ENCODE measurements at places on chromosomes 2 and 18. TPM values are rescaled to one million over a fixed set of nuclear protein-coding genes. Genes with fewer than 3 reads are reported as not detected.

The NXPH2 gene
- not detected for total RNA-seq

The TLX2 gene
- total RNA-seq: 0.94 TPM

The GPR45 gene
- not detected for total RNA-seq

The NDUFV2 gene
- total RNA-seq: 552 TPM

The CACNB4 gene
- total RNA-seq: 0.19 TPM

GRCh38 chr2:25386971-25387875 lies 45.5 kb upstream of the DNMT3A start:
- H3K4me1 ChIP-seq: peaks cover 3% of the 10 kb centered on the region
- DNase-seq: no peak
- no peaks in the 10 kb centered on the region for H3K27me3 ChIP-seq
- peaks cover 3% of the 10 kb centered on the region for H3K36me3 ChIP-seq

DNA sequence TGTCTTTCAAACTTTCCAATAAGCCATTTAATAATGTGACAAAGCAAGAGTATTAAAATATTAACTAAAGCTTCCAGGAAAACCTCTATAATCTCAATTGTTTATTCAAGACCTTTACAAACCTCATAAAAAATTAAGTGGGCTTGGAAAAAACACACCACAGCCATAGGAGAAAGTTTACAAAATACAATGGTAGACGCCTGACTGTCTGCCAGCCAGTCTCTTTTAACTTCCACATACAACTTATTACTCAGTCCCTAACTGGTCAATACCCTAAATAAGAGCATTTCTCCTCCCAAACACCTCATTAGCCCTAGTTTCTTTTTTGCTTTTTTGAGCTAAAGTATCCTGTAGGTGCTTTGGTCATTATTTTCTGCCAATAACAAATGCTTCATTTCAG lies 247.4 kb upstream of the CYP26B1 start:
- H3K4me3 ChIP-seq: no peak overlapping the region
- H3K27me3 ChIP-seq: no peaks in the 10 kb centered on the region
- peaks cover 14% of the 10 kb centered on the region for H3K36me3 ChIP-seq
- no peak for DNase-seq
- no peaks in the 10 kb centered on the region for H3K4me1 ChIP-seq

- H3K27ac ChIP-seq: no peak overlapping the region
- H3K27me3 ChIP-seq: peaks cover 9% of the 10 kb centered on the region
- H3K4me3 ChIP-seq: no peak overlapping the region
- no peak for DNase-seq
Observed at GRCh38 chr2:138732651-138733050, 47.5 kb downstream of the NXPH2 start.

DNA sequence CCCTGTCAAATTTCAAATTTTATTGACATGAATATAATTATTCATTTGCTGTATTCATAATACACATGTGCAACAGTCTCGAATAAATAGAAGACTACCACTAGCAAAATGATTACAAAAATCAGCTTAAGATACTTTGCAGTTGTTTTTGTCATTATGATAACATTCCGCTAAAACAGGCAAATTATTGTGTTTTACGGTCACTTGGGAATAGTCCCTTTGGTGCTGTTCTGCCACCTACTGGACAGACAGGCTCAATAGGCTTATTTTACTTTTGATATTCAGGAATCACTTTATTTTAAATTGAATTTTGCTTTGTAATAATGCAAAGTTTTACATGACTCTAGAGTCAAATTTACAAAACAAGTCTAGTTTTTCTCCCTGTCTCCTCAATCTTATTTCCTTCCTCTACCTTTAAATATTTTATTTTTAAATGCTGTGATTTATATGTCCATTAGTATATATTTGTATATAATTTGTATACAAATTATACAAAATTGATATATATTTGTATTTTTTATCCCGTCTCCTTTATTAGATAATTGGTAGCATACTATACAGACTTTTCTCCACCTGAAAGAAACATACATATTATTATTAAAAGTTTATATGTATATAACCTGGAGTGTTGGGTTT lies 456.3 kb downstream of the DLGAP1 start:
- H3K36me3 ChIP-seq: no peaks in the 10 kb centered on the region
- H3K4me3 ChIP-seq: no peak overlapping the region
- no peak overlapping the region for H3K27ac ChIP-seq
- H3K27me3 ChIP-seq: peaks cover 7% of the 10 kb centered on the region

- no peak overlapping the region for H3K27ac ChIP-seq
- peaks cover 31% of the 10 kb centered on the region for H3K4me1 ChIP-seq
- no peaks in the 10 kb centered on the region for H3K27me3 ChIP-seq
- no peak overlapping the region for H3K4me3 ChIP-seq
- H3K36me3 ChIP-seq: no peaks in the 10 kb centered on the region
Observed at GRCh38 chr2:222878877-222879603, 18.2 kb downstream of the ACSL3 start.

DNA sequence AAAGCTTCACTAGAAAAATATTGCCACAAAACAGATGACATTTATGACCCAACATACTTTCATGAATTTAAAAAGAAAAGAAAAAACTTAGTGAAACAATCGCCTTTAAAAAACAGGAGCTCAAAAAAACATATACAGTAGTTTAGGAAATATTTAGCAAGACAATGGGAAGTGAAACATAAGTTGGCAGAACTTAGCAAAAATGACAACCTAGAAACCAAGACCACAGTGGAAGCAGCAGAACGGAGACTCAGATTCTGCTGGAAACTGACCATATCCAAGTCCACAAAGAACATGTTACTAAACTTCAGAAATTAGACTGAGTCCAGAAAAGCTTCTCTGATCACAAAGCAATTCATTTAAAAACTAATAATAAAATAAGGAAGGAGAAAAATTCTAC lies 41.8 kb upstream of the CTAGE1 start:
- H3K27ac ChIP-seq: no peak overlapping the region
- DNase-seq: no peak
- H3K4me3 ChIP-seq: no peak overlapping the region
- H3K36me3 ChIP-seq: no peaks in the 10 kb centered on the region
- no peaks in the 10 kb centered on the region for H3K27me3 ChIP-seq
- no peaks in the 10 kb centered on the region for H3K4me1 ChIP-seq

DNA sequence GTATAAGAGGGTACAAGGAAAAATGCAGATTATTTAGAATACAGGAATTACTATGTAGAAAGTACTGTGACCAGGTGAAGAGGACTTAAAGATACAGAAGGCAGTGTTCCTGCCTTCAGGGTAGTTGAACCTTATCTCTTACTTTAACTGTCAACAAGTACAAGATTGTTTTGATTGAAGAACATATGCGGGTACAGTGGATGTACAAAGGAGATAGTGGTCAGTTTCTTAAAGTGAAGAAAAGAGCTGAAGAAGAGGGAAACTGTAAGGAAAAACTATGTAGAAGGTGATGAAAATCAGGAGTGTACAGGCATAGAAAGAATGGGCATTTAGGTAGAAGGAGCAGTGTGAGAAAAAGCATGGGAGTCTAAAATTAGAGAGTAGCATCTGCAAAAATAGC lies 2.2 kb downstream of the RALBP1 start:
- H3K4me1 ChIP-seq: peaks cover 35% of the 10 kb centered on the region
- H3K27ac ChIP-seq: no peak overlapping the region
- H3K4me3 ChIP-seq: no peak overlapping the region
- DNase-seq: no peak
- peaks cover 7% of the 10 kb centered on the region for H3K27me3 ChIP-seq

DNA sequence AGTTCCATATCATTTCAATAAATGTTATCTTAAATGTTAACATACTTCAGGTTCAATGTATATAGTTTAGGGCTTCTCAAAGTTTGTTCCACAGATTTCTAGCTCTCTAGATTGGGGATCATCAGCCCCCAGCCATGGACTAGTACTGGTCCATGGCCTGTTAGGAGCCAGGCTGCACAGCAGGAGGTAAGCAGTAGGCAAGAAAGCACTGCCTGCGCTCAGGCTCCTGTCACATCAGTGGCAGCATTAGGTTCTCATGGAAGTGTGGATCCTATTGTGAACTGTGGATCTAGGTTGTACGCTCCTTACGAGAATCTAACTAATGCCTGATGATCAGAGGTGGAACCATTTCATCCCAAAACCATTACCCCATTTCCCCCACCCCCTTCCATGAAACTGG lies 531.1 kb downstream of the PARD3B start:
- no peak overlapping the region for H3K27ac ChIP-seq
- no peaks in the 10 kb centered on the region for H3K27me3 ChIP-seq

All from activated CD4-positive, alpha-beta memory T cell treated with anti-CD3 and anti-CD28 coated beads for 36 hours (primary cell).